ENCODE measurements at places on chromosomes 5 and 9. TPM values are rescaled to one million over a fixed set of nuclear protein-coding genes. Genes with fewer than 3 reads are reported as not detected.

PSMD5 gene
- 53.5 TPM for total RNA-seq

PFN3 gene
- not detected for total RNA-seq

LCN15 gene
- total RNA-seq = not detected

FAM169A gene
- total RNA-seq = 9.1 TPM

- H3K36me3 ChIP-seq = peaks cover 38% of the 10 kb centered on the region
- no peak overlapping the region for H3K4me3 ChIP-seq
- no peaks in the 10 kb centered on the region for H3K27me3 ChIP-seq
- peaks cover 69% of the 10 kb centered on the region for H3K4me1 ChIP-seq
- H3K27ac ChIP-seq = no peak overlapping the region
- DNase-seq = no peak
These were observed 6.6 kb downstream of the FBXW11 start for GRCh38 chr5:171999877-172000276.

DNA sequence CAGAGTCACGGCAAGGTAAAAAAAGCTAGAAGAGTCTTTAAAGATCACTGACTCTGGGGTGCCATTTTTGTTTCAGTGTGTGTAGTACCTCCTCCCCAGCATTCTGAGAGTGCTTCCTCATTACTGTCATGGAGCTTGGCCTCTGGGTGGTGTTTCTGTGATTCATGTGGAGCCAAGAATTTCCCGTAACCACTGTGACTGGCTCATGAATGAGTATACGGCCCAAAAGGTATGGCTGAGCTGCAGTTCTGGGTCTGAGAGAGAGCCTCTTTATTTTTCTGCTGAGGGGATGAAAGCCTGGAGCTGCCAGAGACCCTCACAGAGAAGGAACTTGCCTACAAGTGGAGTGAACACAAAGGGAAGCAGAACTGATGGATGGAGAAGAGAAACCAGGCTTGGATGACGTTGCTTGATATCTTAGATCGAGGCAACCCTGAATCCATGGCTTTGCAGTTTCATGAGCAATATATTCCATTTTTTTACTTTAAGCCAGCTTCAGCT lies 85.6 kb downstream of the PTTG1 start:
- peak overlapping the region; percentile 63 for H3K4me3 ChIP-seq
- peaks cover 40% of the 10 kb centered on the region for H3K4me1 ChIP-seq
- peak overlapping the region; percentile 95 for H3K27ac ChIP-seq
- H3K27me3 ChIP-seq = peaks cover 1% of the 10 kb centered on the region

GRCh38 chr9:77554586-77555105 lies 93.5 kb downstream of the GNA14 start:
- H3K36me3 ChIP-seq = no peaks in the 10 kb centered on the region
- no peak overlapping the region for H3K27ac ChIP-seq
- no peak overlapping the region for H3K4me3 ChIP-seq
- no peak for DNase-seq

GRCh38 chr9:14909961-14910805 lies at the start of gene FREM1:
Gene FREM1, minus strand, starts transcription at chr9:14910428. Its CDS starts 41,451 bp downstream, at chr9:14868977.
- no peak within 1 kb of the TSS for H3K4me3 ChIP-seq
- no peaks in the 10 kb centered on the region for H3K4me1 ChIP-seq
- H3K36me3 ChIP-seq = no peaks in the 10 kb centered on the region
- no peak within 1 kb of the TSS for H3K27ac ChIP-seq
- H3K27me3 ChIP-seq = peaks cover 5% of the 10 kb centered on the region
- DNase-seq = no peak

GRCh38 chr9:131732061-131732526 lies 7.8 kb downstream of the RAPGEF1 start:
- H3K27ac ChIP-seq = peak overlapping the region; percentile 93
- peaks cover 25% of the 10 kb centered on the region for H3K36me3 ChIP-seq
- H3K4me3 ChIP-seq = peak overlapping the region; percentile 48
- no peaks in the 10 kb centered on the region for H3K27me3 ChIP-seq

GRCh38 chr5:173920866-173921555 lies 32.9 kb downstream of the CPEB4 start:
- H3K27me3 ChIP-seq = no peaks in the 10 kb centered on the region
- DNase-seq = no peak
- no peak overlapping the region for H3K27ac ChIP-seq
- no peaks in the 10 kb centered on the region for H3K36me3 ChIP-seq
- no peak overlapping the region for H3K4me3 ChIP-seq
- peaks cover 19% of the 10 kb centered on the region for H3K4me1 ChIP-seq

DNA sequence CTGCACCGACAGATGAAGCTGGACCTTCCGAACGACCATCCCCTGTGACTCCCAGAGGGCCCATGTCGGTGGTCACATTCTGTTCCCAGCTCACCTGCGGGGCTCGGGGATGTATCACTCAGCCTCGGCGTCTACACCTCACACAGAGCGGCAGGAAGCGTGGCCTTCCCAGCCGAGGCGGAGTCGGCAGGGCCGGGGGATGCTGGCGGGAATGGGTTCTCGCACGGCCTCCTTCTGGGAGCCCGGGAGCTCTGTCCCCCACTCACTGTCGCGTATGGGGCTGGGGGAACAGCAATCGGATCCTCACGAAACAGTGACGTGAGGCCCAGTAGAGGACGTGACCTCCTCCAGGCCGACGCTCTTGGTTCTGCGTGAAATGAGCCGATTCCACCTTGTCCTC lies 20.4 kb downstream of the NACC2 start:
- no peak for DNase-seq
- H3K4me3 ChIP-seq = no peak overlapping the region
- H3K36me3 ChIP-seq = peaks cover 3% of the 10 kb centered on the region
- no peak overlapping the region for H3K27ac ChIP-seq
- peaks cover 10% of the 10 kb centered on the region for H3K4me1 ChIP-seq
- no peaks in the 10 kb centered on the region for H3K27me3 ChIP-seq

DNA sequence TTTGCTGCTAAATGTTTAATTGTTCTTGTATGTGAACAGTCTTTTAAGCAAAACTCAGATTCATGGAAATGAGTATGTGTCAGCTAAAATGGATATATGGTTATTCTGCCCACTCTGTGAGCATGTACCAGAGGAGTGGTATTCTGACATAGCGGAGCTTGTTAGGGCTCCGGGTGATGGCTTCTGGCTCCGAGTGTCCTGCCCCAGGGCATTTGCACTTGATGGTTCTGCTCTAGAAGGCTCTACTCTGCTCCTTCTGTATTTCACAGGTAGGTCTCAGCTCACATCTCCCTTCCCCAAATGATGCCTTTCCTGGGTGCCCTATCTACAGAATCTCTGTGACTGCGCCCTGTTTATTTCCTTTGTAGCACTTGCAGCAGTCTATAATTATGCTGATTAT lies 113.3 kb downstream of the ARHGAP26 start:
- H3K27ac ChIP-seq = no peak overlapping the region
- no peak overlapping the region for H3K4me3 ChIP-seq
- no peak for DNase-seq
- H3K27me3 ChIP-seq = no peaks in the 10 kb centered on the region
- H3K36me3 ChIP-seq = peaks cover 2% of the 10 kb centered on the region

GRCh38 chr5:152465140-152465539 lies 60.1 kb upstream of the NMUR2 start:
- H3K36me3 ChIP-seq = no peaks in the 10 kb centered on the region
- H3K27me3 ChIP-seq = peaks cover 15% of the 10 kb centered on the region
- no peak for DNase-seq
- no peaks in the 10 kb centered on the region for H3K4me1 ChIP-seq
- no peak overlapping the region for H3K4me3 ChIP-seq

GRCh38 chr5:134553821-134554267 lies 28.4 kb downstream of the JADE2 start:
- H3K4me1 ChIP-seq = peaks cover 57% of the 10 kb centered on the region
- H3K27me3 ChIP-seq = no peaks in the 10 kb centered on the region
- H3K36me3 ChIP-seq = peaks cover 45% of the 10 kb centered on the region
- no peak for DNase-seq
- H3K27ac ChIP-seq = peak overlapping the region; percentile 99
